ENCODE measurements at places on chromosomes 5 and 9.

- no peak for DNase-seq
Observed at GRCh38 chr5:103512500-103512899, 50.1 kb downstream of the NUDT12 start.

GRCh38 chr9:87872079-87872624 is 10.5 kb upstream of the SPATA31E1 start:
- DNase-seq = no peak

DNA sequence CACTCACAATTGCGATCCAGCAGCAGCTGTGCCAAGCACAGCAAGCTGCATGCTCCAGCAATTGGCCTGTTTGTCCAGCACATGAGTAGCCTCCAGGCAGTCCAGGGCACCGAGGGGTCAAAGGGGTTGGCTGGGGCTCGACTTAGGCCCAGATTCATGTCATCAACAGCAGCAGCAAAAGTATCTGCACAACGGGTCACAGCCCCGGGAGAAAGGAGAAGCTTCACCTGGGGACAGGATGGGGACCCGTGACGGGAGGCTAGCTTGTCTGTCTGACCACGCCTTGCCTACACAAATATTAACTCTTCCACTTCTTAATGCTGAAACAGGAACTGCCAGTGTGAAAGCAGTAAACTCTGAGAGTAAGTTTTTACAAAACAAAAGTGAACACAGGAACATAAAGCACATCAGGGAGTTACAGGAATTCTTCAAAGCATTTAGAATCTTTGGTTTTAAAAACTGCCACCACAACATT is 191.2 kb downstream of the PIK3R1 start:
- no peak for DNase-seq

GRCh38 chr5:122561209-122561608 is 213.7 kb upstream of the SNX2 start:
- DNase-seq = no peak

- DNase-seq = peak; percentile 75
Observed at GRCh38 chr5:147479949-147480348, 29.9 kb downstream of the DPYSL3 start.

DNA sequence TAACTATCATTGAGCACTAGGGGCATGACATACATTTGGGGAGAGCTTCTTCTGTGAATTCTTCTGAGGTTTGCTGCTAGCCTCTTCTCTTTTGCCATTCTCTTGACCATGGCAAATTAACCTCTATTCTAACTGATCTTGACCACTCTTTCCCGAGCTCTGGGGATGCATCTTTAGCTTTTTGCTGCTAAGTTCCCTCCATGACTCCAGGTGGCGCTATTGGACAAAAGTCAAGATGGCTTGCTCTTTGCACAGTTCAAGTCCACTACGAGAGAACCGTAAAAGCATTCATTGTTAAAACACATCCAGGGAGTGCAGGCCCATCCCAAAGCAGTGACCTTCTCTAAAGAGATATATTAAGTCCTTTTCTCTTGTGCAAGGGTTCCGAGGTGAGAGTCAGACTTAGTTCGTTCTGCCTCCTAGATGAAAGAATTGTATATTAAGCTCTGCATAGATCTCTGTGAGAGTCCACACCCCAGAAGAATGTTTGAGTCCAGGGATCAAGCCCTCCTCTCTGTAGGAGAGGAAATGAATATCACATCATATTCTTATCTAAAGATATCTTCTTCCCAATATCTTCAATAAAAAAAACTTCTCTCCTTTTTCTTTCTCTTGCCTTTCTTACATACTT is 1152.9 kb upstream of the CDH6 start:
- DNase-seq = peak; percentile 66

- DNase-seq = no peak
Observed at GRCh38 chr5:58286741-58287140, 173.1 kb downstream of the PLK2 start.

- DNase-seq = no peak
Observed at GRCh38 chr9:25648116-25648515, 30.1 kb downstream of the TUSC1 start.
